ENCODE measurements at places on chromosomes 2 and 18. TPM values are rescaled to one million over a fixed set of nuclear protein-coding genes. Genes with fewer than 3 reads are reported as not detected.

TCF7L1 gene
- 1.9 TPM for total RNA-seq

RND3 gene
- 217 TPM for total RNA-seq

- no peak for DNase-seq
Observed at GRCh38 chr18:46414863-46415262, 242.2 kb downstream of the LOXHD1 start.

DNA sequence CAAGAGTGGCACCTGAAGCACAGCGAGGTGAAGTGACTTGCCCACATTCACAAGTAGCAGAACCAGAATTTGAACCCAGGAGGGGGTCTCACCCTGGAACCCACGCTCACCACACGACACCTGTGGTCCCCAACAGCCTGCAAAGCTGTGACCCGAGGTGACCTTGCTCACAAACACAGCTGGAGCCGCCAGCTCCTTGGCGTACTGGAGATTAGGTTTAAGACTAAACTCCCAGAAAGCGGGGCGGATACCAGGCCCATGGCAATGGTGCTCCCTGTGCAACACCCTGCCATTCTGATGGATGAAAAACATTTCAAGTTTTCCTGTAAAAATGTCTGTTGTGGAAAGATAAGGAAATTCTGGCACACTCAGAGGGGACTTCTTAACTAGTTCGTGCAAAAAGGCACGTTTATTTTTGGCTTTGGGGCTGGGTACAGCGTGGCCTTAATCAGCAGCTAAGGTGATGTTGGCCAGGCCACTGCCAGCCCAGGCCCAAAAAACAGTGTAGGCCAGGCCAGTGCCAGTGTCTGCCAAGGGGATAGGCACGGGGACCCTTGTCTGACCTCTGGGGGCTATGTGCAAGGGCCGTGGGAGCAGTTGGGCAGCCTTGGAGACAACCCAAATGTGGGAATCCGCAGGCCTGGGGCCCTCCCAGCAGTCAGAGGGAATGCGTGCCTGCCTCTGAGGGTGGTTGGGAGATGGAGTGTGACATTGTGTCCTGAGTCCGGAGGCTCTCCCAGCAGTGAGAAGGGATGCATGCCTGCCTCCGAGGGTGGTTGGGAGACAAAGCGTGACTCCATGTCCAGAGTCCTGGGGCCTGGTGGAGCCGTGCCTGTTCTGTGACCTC is 185.0 kb upstream of the HS6ST1 start:
- no peak for DNase-seq
